ENCODE measurements at places on chromosomes 16 and 17.
A peak's percentile ranks its signal among the peaks of the same experiment; 100 is the strongest.

DNA sequence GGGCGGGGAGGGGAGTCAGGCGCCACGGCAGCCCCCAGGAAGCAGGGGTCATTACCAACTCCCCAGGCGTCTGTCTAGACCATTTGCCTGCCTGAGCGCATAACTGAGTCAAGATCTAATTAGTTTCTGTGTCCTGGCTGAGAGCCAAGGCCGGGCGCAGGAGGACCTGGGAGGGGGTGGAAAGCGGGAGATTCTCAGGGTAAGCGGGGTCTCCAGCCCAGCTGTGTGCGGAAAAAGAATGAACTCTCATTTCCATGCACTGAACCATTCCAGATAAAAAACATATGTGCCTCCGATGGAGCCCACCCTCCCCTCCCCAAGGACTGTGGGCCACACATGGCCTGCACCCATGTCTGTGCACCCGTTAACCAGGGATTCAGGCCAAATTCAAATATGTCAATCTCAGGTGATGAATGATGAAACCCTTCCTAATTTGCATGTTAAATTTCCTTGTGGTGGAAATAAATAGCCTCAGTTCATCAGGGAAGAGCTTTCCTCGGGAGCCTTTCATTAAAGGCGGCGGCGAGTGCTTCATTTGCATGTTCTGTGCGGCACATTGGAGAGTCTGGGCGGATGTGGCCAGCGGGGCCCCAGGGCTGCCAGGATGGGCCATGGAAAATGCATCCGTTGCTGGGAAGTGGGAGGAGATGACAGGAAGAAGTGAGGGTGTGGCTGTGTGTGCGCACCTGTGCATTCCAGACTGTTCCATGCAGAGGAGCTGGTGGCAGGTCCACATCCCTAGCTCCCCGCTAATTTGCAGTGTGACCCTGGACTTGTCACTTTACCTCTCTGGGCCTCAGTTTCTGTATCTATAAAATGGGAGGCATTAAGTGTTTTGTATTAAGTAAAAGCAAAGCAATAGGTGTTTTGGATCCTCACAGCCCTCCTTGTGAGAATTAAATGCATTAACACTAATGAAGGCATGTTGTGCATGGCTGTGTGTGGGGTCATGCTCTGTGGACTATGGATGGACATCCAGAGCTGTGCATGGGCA is 151.1 kb downstream of the SDK2 start:
- DNase-seq: no peak

DNA sequence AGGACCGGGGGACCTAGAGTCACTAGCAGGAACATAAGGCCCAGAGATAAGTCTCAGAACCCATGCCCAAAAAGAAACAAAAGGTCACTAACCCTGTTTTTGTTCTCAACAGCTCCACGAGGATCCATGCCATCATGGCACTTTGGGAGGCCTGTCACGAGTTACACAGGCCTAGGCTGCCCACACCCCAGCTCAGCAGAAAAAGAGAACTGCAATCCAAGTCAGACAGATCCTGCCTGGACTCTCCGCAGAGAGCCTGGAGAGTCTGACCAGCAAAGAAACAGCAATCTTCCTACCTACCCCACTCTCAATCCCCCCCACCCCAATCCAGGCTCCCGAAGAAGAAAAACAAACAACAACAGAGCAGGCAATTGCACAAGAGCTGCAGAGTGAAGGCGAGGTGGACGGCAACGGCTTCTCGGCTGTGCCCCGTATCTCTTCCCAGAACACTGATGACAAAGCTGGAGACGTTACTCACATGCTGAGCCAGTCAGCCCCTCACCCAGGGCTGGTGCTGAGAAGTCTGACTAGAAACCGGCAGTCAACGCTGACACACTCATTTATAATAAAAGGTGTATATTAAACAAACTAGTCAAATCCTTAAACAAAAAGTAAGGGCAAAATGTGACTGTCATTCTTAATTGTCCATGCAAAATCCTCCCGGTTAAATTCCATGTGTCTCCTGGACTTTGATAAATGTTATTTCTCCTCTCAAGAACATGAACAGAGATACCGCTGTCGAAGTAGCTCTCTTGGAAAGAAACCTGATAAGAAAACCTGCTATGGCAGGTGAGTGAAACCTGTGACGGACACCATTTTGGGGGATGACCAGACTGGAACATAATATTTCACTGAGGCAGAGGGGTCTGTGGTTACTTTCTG is 89.3 kb downstream of the SMG6 start:
- no peak for DNase-seq

DNA sequence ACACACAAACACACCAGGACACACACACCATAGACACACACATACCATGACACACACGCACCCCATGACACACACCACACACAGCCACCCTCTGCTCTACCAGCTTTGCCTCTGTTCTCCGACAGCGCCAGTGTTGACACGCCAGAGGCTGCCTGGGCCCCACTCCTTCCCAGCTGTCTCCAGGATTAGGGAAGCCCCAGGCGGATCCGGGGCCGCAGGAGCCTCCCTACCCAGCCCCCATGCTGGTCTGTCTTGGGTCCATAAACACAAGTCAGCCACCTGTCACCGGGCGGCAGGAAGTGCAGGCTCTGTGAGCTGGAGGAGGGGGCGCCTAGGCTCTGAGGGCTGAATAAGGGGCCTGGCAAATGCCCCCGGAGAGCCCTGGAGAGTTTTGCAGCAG is 10.5 kb downstream of the TBC1D16 start:
- DNase-seq: peak; percentile 38

GRCh38 chr16:30084816-30085159 is 6.9 kb downstream of the TBX6 start:
- DNase-seq: no peak

DNA sequence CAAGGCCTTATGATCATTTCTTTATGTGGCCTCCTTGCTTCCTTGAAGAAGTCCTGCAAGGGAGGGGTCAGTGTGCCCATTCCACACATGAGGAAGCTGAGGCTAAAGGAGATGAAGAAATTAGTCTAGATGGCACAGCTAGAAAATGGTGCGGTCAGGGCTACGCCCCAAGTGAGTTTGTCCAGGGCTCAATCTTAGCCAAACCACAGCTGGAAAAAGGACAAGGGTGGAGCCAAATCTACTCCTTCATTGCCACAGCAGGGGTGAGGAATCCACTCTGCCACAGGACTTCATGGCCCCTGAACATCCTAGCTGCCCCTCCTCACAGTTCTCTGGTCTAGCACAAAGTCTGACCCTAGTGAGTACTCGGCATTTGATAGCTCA is 16.2 kb downstream of the BEAN1 start:
- DNase-seq: no peak

DNA sequence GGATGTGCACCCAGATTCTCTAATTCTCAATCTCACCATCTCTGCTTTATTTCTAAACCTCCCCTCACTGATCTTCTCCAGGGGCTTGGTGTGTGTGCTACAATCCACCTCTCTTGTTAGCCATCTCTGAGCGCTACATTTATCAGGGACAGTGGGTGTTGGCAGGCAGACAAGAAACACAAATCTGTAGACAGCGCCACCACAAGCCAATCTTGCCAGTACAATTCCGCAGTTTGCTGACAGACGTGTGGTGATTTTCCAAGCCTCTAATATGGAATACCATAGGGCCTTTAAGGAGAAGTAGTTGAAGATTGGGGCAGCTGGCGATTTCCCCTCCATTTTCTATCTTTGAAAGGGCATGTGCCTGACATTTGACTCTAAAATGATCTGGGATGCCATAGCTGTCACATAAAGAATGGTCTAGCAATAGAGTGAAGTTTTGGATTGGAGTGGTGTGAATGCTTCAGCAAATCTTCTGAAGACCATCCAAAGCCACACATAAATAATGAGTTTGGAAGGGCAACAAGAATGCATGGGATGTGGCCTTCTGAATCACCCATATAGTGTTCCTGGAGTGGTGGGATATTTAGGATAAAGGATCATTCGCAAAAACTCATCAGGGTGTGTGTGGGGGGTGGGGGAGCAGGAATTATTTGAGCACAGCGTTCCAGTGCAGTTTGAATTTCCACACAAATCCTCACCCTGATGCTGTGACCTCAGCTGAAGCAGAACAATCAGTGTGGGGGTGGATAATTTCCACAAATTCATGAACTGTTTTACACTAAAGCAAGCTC is 12.0 kb upstream of the ANKFN1 start:
- no peak for DNase-seq

GRCh38 chr17:48276776-48277175 is 153.2 kb downstream of the SKAP1 start:
- no peak for DNase-seq

DNA sequence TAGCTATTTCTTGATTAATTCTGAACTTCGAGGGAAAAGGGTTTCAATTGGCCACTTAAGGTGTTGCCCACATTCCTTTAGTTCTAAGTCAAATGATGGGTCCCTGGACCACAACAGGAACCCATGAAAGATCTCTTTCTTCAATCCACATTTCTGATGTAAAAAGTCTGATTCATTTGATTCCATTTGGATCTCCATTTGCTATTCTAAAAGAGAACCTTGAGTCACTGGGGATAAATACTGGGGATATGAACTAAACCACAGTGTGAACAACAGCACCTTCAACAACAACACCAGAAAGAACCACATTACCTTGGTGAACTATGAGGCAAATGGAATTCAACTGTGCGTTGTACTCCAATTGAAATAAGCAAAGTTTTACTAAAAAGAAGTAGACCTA is 108.9 kb upstream of the IRX5 start:
- DNase-seq: no peak

DNA sequence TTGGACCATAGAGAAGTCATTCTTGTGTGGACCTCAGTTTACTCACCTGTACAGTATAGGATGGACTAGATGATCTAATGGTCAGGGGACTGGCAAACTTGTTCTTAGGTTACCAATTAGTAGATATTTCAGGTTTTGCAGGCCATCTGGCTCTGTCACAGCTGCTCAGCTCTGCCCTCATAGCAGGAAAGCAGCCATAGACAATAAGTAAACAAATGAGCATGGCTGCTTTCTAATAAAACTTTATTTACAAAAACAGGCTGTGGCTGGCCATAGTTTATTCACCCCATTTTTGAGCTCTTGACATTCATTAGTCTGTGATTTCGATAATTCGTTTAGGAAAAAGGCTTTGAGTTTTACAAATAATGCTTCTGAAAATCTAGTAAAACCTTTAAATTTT is 12.7 kb downstream of the BPTF start:
- no peak for DNase-seq

GRCh38 chr16:78562650-78563049 is 463.2 kb downstream of the WWOX start:
- no peak for DNase-seq

DNA sequence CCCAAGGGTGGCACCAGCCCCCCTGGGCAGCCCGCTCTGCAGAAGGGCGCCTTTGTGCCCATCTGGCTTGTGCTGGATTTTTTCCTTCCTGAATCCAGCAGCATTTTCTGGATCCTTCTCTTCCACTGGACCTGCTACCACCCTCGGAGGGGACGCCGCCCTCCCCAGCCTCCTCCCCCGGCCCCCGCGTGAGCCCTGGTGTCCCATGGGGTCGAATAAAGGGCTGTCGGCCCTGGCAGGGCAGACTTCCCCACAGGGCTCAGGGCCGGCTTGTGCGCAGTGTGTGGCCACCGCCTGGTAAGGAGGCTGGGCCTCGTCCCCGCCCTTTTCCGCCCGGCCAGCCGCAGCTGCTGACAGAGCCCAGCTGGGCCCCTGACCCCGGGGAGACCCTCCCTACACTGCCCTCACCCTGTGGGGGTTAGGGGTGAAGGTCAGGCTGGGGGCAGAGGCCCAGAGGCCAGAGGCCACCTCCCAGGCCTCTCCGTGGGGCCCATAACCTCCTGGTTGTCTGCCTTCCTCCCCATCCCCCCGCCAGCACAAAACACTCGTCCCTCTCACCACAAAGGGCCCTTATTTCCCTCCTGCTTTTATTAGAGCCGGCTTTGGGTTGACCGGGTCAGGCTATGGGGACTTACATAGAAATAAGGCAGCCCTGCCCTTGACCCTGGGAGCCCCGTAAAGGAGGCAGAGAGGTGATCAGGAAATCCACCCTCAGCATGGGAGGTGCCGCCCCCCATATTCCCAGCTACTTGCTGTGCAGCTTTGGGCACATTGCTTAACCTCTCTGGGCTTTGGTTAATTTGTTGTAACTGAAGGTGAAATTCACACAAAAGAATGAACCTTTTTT is 179.3 kb upstream of the CIBAR2 start:
- no peak for DNase-seq

DNA sequence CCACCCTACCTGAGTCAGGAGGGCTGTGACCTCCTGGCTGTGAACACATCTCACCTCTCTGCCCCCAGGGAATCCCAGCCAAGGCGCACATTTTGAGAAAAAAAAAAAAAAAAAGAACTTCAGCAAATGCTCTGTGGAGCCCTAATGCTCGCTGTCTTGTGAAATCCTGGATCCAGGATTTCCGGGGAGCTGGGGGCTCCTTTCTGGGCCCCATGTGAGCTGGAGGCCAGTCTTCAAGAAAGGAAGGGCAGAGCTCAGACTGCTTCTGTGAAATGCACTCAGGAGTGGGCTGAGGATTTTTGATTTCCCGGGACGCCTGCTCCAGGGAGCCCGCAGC is 36.0 kb upstream of the EMP2 start:
- no peak for DNase-seq

DNA sequence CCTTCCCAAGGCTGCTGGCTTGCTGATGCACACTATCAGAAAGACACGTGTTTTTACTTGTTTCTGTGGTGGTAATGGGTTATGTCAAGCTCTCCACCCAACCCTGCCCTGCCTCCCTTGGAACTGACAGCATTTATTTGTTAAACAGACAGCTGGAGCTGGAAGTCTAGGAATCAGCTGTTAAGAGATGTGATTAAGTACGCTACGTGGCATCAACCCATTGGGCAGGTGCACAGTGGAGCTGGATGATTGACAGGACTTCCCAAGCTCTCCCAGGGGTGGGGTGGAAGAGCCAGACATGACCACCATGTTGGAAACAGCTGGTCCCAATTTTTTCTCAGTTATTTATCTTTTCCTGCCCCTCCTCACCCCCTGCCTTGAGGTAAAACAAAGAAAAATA is 49.4 kb downstream of the ADAMTS18 start:
- no peak for DNase-seq

DNA sequence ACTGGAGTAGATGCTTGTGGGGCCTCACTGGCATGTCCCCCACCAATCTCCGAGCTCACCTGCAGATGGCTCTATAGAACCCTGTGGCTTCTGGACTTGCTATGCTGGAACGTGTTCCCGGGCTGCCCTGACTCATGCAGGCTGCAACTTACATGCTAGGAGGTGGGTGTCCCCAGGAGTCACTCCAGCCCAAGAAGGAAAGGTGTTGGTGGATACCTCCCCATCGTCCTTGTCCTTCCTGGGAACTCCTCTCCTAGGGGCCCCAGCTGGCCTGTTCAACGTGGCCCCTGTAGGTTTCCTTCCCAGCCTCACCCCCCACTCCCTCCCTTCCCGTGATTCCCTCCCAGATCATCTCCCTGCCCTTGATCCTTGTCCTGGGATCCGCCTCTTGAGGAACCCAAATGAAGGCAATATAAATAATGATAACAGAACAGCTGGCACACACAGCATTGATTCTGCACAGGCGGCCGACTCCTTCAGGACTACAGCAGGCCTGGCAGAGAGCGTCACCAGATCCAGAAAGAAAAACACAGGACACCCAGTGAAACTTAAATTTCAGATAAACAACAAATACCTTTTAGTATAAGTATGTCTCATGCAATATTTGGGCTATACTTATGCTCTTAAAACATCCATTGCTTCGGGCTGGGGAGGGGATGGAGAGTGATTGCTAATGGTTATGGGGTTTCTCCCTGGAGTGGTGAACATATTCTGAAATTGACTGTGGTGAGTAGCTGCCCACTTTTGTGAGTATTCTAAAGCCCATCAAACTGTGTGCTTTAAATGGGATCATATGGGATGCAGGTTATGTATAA is 221.1 kb upstream of the GSE1 start:
- no peak for DNase-seq

- DNase-seq: no peak
Observed at GRCh38 chr17:27338536-27338985, 44.6 kb downstream of the WSB1 start.

GRCh38 chr17:32475258-32475657 is 11.5 kb upstream of the CDK5R1 start:
- no peak for DNase-seq

GRCh38 chr17:19022747-19023146 is 18.2 kb upstream of the FAM83G start:
- DNase-seq: no peak

All from NCI-H2107 (cell line).